ENCODE measurements at places on chromosomes 5 and 9.
A peak's percentile ranks its signal among the peaks of the same experiment; 100 is the strongest.

GRCh38 chr9:561427-561826, 280.1 kb upstream of the DMRT1 start:
- no peak overlapping the region for H3K27ac ChIP-seq
- no peaks in the 10 kb centered on the region for H3K36me3 ChIP-seq
- no peak for DNase-seq
- H3K27me3 ChIP-seq: no peaks in the 10 kb centered on the region

DNA sequence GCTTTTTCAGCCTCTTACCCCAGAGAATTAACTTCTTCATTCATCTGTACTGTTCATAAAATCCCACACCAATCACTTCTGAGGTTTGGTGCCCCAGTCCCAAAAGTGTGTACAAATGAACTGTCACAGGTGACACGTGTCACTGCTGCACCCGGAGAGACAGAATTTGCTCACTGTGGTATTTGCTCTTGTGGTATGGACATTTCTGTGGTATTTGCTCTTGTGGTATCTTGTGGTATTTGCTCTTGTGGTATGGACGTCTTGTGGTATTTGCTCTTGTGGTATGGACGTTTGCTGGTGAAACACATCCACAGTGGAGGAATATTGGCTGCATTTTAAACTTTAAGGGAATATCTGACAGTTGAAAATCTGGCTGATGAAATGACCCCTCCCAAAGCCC, 214.9 kb upstream of the DAP start:
- peaks cover 3% of the 10 kb centered on the region for H3K27me3 ChIP-seq
- DNase-seq: no peak
- no peak overlapping the region for H3K27ac ChIP-seq
- H3K36me3 ChIP-seq: no peaks in the 10 kb centered on the region
- H3K4me1 ChIP-seq: peaks cover 8% of the 10 kb centered on the region

GRCh38 chr5:156531199-156531598, 204.2 kb downstream of the SGCD start:
- H3K4me1 ChIP-seq: no peaks in the 10 kb centered on the region
- no peak for DNase-seq
- no peaks in the 10 kb centered on the region for H3K27me3 ChIP-seq
- no peak overlapping the region for H3K27ac ChIP-seq
- no peak overlapping the region for H3K4me3 ChIP-seq
- no peaks in the 10 kb centered on the region for H3K36me3 ChIP-seq

DNA sequence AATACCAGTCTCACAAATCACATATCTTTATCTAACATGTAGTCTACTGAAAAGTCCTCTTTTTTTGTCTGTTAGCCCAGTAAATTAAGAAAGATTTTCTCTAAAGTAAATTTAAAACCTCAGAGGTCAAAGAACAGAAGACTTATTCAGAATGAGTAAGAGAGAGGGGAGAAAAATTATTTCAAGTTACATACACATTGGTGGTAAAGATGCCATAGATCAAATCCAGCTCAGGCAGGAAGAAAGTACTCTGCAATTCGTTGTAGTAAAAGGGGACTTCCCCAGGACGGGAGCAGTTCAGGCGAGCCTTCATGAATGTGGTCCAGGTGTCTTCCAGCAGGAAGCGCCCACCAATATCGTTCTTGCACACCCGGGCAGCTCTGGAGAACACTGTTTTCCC, 344.1 kb downstream of the SEMA5A start:
- H3K27ac ChIP-seq: no peak overlapping the region
- H3K27me3 ChIP-seq: peaks cover 1% of the 10 kb centered on the region
- H3K4me1 ChIP-seq: no peaks in the 10 kb centered on the region
- no peaks in the 10 kb centered on the region for H3K36me3 ChIP-seq
- no peak for DNase-seq
- H3K4me3 ChIP-seq: no peak overlapping the region

DNA sequence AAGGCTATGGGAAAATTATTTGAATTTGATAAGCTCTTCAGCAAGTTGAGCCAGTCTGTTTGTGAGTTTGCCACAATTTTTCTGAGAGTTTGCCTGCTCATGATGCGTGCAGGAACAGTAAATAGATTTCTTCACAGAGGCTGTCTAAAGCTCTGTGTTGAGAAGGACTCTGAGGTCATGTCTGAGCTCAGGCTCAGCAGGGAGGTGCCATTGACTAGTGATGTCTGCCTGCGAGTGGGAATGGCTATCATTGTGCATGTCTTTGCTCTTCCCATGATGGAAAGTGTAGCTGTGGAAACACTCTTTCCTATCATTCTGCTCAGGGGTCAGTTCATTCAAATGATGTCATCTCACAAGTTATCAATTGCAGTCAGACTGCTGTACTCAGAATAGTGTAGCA, 142.8 kb downstream of the RASEF start:
- no peak overlapping the region for H3K4me3 ChIP-seq
- peaks cover 9% of the 10 kb centered on the region for H3K36me3 ChIP-seq
- peaks cover 2% of the 10 kb centered on the region for H3K27me3 ChIP-seq
- no peaks in the 10 kb centered on the region for H3K4me1 ChIP-seq
- no peak overlapping the region for H3K27ac ChIP-seq
- DNase-seq: no peak

- no peaks in the 10 kb centered on the region for H3K27me3 ChIP-seq
- H3K27ac ChIP-seq: no peak overlapping the region
- H3K36me3 ChIP-seq: no peaks in the 10 kb centered on the region
- H3K4me3 ChIP-seq: no peak overlapping the region
- no peaks in the 10 kb centered on the region for H3K4me1 ChIP-seq
These were observed 388.0 kb upstream of the IRX2 start for GRCh38 chr5:3139499-3139931.

- no peak overlapping the region for H3K27ac ChIP-seq
- no peaks in the 10 kb centered on the region for H3K36me3 ChIP-seq
- H3K27me3 ChIP-seq: peaks cover 1% of the 10 kb centered on the region
- peaks cover 5% of the 10 kb centered on the region for H3K4me1 ChIP-seq
These were observed 6.6 kb upstream of the CEMIP2 start for GRCh38 chr9:71774920-71775319.

GRCh38 chr5:159866093-159866492, 50.2 kb upstream of the ADRA1B start:
- no peaks in the 10 kb centered on the region for H3K27me3 ChIP-seq
- H3K4me1 ChIP-seq: no peaks in the 10 kb centered on the region
- no peak overlapping the region for H3K27ac ChIP-seq
- H3K4me3 ChIP-seq: no peak overlapping the region

DNA sequence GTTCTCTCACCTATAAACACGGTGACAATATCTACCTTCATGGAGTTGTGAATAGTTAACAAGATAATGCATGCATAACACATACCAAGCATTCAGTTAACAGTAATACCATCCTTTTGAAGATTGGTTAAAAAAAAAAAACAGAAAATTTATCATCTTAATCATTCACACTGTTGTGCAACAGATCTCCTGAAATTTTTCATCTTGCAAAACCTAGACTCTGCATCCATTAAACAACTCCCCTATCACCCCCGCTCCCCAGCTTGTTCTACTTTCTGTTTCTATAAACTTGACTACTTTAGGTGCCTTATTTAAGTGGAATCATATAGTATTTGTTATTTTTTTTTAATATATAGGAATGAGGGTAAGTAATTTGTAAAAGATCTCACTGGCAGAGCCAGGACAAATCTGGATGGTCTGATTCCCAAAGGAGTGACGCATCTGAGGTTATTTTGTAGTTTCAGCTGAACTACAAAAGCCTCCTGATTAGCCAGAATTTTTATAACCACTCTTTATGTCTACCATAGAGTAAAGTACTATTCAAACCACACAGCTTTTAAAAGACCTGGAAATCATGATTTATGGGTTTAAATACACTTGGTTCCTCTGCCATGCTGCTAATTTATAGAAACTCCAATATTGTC, 93.0 kb downstream of the FANCC start:
- H3K27ac ChIP-seq: no peak overlapping the region
- no peak overlapping the region for H3K4me3 ChIP-seq
- peaks cover 4% of the 10 kb centered on the region for H3K4me1 ChIP-seq
- no peaks in the 10 kb centered on the region for H3K27me3 ChIP-seq

DNA sequence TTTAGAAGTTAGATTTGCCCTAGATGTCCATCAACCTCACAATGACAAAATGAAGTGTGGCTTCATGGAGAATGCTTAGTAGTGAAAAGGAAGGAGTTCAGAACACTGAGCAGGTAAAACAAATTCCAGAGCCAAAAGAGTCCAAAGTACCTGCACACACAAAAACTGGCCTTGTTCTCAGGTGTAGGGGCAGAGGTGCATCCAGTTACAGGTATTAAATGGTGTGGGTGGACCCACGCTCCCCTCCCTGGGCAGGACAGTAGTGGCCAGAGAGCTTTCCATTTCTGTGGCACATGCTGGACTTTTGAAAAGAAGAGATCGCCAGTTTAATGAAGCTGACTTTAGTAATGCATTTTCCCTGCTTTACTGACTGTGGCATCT, 47.2 kb downstream of the SECISBP2 start:
- peaks cover 3% of the 10 kb centered on the region for H3K4me1 ChIP-seq
- H3K27ac ChIP-seq: peak overlapping the region; percentile 49
- H3K36me3 ChIP-seq: peaks cover 12% of the 10 kb centered on the region
- H3K4me3 ChIP-seq: no peak overlapping the region
- DNase-seq: no peak
- H3K27me3 ChIP-seq: peaks cover 2% of the 10 kb centered on the region

DNA sequence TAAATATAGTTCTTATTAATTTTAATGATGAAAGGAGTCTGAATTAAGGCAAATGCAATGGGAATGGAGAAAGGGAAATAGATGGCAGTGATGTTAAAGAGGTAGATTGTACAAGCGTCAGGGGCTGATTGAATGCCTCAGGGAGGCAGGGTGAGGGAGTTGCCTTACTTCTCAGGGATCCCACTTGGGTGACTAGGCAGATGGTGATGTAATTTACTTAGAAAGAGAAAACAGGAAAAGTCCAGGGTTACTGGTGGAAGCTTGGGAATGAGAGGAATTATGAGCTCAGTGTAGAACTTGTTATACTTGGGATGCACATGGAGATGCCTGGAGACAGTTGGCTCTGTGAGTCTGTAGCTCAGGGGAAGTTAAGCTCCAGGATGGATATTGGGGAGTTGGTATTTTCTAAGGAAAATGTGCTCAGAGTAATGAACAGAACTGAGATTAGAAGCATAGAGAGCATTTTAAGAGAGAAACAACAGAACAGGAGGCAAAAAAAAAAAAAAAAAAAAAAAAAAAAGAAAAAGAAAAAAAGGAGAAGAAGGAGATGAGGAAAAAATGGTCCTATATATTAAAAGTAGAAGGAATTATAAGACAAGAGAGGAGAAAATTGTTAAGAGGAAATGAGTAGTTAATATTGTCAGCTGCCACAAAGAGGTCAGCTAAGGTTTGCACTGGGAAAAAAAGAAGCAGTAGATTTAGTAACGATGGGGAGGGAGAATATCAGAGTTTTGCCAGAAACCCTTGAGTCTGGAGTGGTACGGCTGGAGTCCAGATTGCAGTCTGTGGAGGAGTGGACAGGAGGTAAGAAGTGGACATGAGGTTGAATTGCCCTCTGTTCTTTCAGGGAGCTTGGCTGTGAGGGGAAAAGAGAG, 88.0 kb upstream of the ELL2 start:
- H3K4me3 ChIP-seq: no peak overlapping the region
- DNase-seq: no peak
- H3K36me3 ChIP-seq: no peaks in the 10 kb centered on the region
- no peak overlapping the region for H3K27ac ChIP-seq

GRCh38 chr9:95679874-95680273, 163.1 kb upstream of the PTCH1 start:
- H3K4me1 ChIP-seq: no peaks in the 10 kb centered on the region
- H3K4me3 ChIP-seq: no peak overlapping the region
- no peak overlapping the region for H3K27ac ChIP-seq
- H3K36me3 ChIP-seq: peaks cover 2% of the 10 kb centered on the region
- DNase-seq: no peak
- H3K27me3 ChIP-seq: peaks cover 1% of the 10 kb centered on the region

DNA sequence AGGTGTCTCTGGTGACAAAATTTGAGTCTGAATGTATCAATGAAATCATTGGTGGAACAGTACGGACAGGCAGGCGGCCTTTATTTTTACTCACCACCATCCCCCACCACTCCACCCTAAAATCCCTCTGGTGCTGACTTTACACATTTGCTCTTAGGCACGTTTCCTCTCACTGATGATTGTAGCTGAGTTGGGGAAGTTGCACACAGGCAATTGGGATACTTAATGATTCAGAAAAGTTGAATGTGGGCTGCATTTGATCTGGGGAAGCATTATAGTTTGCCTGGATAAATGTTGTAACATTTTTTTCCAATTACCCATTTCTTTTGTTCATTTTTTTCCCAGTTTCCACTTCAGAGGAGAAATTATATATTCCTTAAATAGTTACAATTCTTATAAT, 658.4 kb downstream of the TLR4 start:
- no peak overlapping the region for H3K27ac ChIP-seq
- H3K36me3 ChIP-seq: no peaks in the 10 kb centered on the region
- no peaks in the 10 kb centered on the region for H3K4me1 ChIP-seq
- DNase-seq: no peak
- no peaks in the 10 kb centered on the region for H3K27me3 ChIP-seq

DNA sequence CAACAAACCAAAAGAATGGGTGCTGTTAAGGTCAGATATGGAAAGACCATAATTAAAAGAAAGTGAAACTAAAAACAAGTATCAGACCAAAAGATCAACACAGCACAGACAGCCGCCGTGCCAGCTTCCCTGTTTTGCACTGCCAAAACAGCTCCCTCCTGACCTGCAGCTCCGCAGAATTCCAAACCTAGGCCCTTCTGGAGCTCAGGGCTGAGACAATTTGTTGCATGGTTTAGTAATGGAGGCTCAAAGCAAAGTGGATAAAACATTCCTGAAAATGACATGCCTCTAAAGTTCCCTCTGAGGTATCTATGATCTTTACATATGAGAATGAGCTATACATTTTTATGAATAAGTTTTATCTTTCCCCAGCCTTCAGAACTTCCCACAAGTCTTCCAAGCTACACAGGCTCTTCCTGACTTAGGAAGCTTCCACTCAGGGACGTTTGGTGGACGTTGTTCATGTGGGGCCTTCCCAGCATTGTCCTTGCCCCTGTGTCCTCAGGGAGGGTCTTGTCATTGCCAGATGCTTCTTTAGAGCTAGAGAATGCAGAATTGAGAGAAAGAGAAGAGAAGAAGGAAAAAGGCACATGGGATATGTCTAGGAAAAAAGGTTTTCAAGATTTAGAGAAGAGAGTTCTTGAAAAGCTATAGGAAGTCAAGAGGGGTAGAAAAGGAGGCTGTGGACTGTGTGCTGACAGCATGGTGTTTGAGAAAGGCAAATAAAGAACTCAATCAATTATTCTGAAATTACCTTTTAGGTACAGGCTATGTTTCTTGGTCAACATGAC, 28.4 kb upstream of the SSBP2 start:
- peak overlapping the region; percentile 5 for H3K27ac ChIP-seq
- no peaks in the 10 kb centered on the region for H3K36me3 ChIP-seq
- no peak overlapping the region for H3K4me3 ChIP-seq
- no peak for DNase-seq

- no peak for DNase-seq
- H3K36me3 ChIP-seq: no peaks in the 10 kb centered on the region
- H3K27ac ChIP-seq: no peak overlapping the region
These were observed 444.1 kb upstream of the TLE4 start for GRCh38 chr9:79127661-79128060.

DNA sequence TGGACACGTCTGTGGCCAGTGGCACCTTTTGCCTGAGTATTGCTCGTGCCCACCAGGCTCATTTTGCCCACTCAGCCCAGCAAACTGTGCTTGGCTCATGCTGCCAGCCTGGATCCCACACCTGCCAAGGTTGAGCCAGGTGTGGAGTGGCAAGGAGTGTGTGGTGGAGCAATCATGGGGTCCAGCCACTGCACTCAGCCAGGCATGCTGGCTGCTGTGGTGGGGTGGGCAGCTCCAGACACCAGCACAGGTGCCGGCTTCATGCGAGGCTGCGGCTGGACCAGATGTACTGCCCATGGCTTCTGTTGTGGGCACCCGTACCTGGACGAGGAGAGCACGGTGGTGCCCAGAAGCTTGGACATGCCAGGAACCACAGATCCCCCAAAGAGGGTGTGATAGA, 364.1 kb downstream of the TMEM38B start:
- H3K4me1 ChIP-seq: no peaks in the 10 kb centered on the region
- peaks cover 6% of the 10 kb centered on the region for H3K36me3 ChIP-seq
- H3K4me3 ChIP-seq: no peak overlapping the region
- no peak overlapping the region for H3K27ac ChIP-seq
- peaks cover 3% of the 10 kb centered on the region for H3K27me3 ChIP-seq
